Left lung (tissue), 14 donors: ENCODE measurements at places on chromosomes 2 and 18. TPM values are rescaled to one million over a fixed set of nuclear protein-coding genes. Genes with fewer than 3 reads are reported as not detected.

TCF23 gene
- 0.08 TPM for polyA plus RNA-seq

HOXD4 gene
- 0.99 TPM for polyA plus RNA-seq

CD302 gene
- polyA plus RNA-seq, result 56.7 TPM

ALPG gene
- not detected for polyA plus RNA-seq

RAB11FIP5 gene
- 14.8 TPM for polyA plus RNA-seq

ZNF385B gene
- polyA plus RNA-seq, result 4.7 TPM

ADGRF3 gene
- 1.9 TPM for polyA plus RNA-seq

NXPH2 gene
- polyA plus RNA-seq, result 1.1 TPM

ERBB4 gene
- 1.8 TPM for polyA plus RNA-seq

CYS1 gene
- polyA plus RNA-seq, result 16.4 TPM

CAPN14 gene
- polyA plus RNA-seq, result 0.38 TPM

C1GALT1C1L gene
- 1.7 TPM for polyA plus RNA-seq

AQP12A gene
- not detected for polyA plus RNA-seq

TACR1 gene
- 2.9 TPM for polyA plus RNA-seq

MC5R gene
- 0.13 TPM for polyA plus RNA-seq

SCYGR4 gene
- polyA plus RNA-seq, result 0.17 TPM

DNAJC5G gene
- 0.25 TPM for polyA plus RNA-seq

SF3B1 gene
- polyA plus RNA-seq, result 613 TPM

MTCL1 gene
- polyA plus RNA-seq, result 7.1 TPM

TTL gene
- polyA plus RNA-seq, result 57.4 TPM

GAD1 gene
- polyA plus RNA-seq, result 1.3 TPM

NMUR1 gene
- polyA plus RNA-seq, result 0.70 TPM

DUSP2 gene
- 1.9 TPM for polyA plus RNA-seq

CCDC121 gene
- 13.0 TPM for polyA plus RNA-seq

PARD6G gene
- polyA plus RNA-seq, result 19.1 TPM

GPR35 gene
- polyA plus RNA-seq, result 1.5 TPM

XDH gene
- polyA plus RNA-seq, result 0.22 TPM

G6PC2 gene
- polyA plus RNA-seq, result not detected

TXNDC2 gene
- 0.36 TPM for polyA plus RNA-seq

MEMO1 gene
- 46.4 TPM for polyA plus RNA-seq

BOLL gene
- polyA plus RNA-seq, result not detected

PFN4 gene
- polyA plus RNA-seq, result 2.3 TPM

APOB gene
- polyA plus RNA-seq, result 1.5 TPM

SAG gene
- polyA plus RNA-seq, result 0.21 TPM

GNLY gene
- 2.3 TPM for polyA plus RNA-seq

CPO gene
- 0.48 TPM for polyA plus RNA-seq

HOXD11 gene
- 0.21 TPM for polyA plus RNA-seq

UGT1A10 gene
- not detected for polyA plus RNA-seq

NT5DC4 gene
- not detected for polyA plus RNA-seq

NEU2 gene
- not detected for polyA plus RNA-seq

MAP4K4 gene
- 132 TPM for polyA plus RNA-seq

UGT1A9 gene
- polyA plus RNA-seq, result not detected

CFC1 gene
- polyA plus RNA-seq, result 6.3 TPM

CFAP221 gene
- 10.6 TPM for polyA plus RNA-seq

FBXO15 gene
- polyA plus RNA-seq, result 5.0 TPM

FAM110C gene
- polyA plus RNA-seq, result 7.9 TPM

HOXD1 gene
- polyA plus RNA-seq, result 0.35 TPM

IL1A gene
- polyA plus RNA-seq, result 0.16 TPM

PASK gene
- polyA plus RNA-seq, result 20.3 TPM

ARHGAP15 gene
- 29.1 TPM for polyA plus RNA-seq
